DMS153 (cell line): ENCODE measurements at places on chromosomes 7 and 10.

DNA sequence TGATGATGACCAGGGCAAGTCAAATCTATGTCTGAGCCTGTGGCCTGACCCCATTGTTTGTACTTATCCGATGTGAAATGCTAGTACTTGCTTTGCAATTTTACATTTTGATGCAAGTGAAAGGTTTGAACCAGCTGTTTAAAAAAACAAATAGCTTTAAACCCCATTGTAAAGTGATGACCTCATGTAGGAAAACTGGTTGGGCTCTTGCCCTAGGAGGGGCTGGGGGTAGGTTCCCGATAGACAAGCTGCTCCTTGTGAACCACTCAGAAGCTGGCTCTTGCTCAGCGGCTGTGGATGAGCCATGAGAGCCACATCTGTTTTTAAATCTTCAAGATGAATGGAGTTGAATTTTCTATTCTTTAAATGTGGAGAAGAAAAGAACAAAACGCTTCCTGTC lies 185.3 kb downstream of the WDR11 start:
- no peak for DNase-seq

GRCh38 chr7:102463841-102464576 lies 654 bp downstream of the ALKBH4 start:
- no peak for DNase-seq

DNA sequence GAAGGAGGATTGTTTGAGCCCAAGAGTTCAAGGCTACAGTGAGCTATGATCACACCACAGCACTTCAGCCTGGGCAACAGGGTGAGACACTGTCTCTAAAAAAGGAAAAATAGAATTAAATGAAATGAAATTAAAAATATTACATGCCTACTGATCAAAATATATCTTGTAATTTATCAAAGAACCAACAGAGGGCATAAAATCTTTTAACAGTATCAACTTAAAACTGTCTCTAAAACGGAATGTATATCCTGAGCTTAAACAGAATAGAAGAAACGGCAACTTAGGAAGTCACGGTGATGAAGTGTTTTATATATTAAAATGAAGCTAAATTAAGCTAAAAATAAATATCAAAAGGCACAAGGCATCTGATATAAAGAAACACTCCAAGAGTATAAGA lies 78.8 kb downstream of the MTPAP start:
- DNase-seq = no peak

GRCh38 chr7:25126751-25127150 lies 1.7 kb upstream of the CYCS start:
- no peak for DNase-seq

DNA sequence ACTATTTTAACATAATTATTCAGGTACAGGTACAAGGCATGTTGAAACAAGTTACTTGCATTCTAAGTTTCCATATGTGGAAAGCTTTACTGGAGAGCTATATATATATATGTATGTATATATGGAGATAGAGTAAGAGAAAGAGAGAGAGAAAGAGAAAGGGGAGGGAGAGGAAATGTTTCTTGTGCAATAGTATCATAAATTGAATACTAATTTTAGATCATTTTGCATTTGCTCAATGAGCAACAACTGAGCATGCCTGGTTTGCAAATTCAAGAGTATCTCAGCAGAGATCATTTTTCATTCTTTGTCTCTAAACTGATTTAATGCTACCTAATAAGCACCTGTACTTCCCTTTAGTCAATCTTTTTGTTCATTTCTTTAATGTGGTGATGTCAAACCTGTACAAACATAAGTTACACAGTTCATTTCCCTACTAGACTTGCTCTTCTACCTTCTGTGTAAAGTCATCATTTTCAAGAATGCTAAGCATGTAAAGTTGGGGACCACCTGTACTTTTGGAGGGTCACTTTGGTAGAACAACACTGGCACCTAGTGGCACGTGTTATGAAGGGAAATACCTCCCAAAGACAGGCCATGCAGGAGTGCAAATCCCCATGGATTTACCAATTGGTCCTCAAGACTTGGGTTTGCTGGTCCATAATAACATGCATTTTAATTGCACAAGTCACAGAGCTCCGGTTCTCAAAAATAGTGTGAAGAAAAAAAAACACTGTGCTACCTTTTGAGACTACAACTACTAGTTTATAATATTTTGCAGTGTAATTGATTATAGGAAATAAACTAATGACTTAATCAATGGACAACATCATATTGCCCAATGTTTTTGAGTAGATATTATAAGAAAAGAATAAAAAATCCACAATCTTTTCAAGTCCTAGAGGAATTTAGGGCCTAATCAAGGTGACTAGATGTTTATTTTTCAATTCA lies 431.2 kb upstream of the IGFBP3 start:
- peak; percentile 40 for DNase-seq
